ENCODE measurements at places on chromosomes 3 and 15. TPM values are rescaled to one million over a fixed set of nuclear protein-coding genes. Genes with fewer than 3 reads are reported as not detected.

The CHRD gene
- total RNA-seq, result 2.4 TPM

The CPNE9 gene
- total RNA-seq, result 0.31 TPM

The PIK3CA gene
- 26.7 TPM for total RNA-seq

The UPK1B gene
- total RNA-seq, result not detected

The TMCC1 gene
- total RNA-seq, result 50.9 TPM

The SLCO3A1 gene
- 30.9 TPM for total RNA-seq

The TRH gene
- total RNA-seq, result 0.49 TPM

The SLC6A11 gene
- total RNA-seq, result 0.15 TPM

The SNTN gene
- not detected for total RNA-seq

The ADAMTS17 gene
- 4.8 TPM for total RNA-seq

The ARHGEF26 gene
- total RNA-seq, result 22.9 TPM

The DENND6A gene
- total RNA-seq, result 25.3 TPM

The FBXW12 gene
- total RNA-seq, result not detected
